ENCODE measurements at places on chromosomes 6 and 20.
A peak's percentile ranks its signal among the peaks of the same experiment; 100 is the strongest.

GRCh38 chr6:170212051-170212756, 78.7 kb downstream of the DLL1 start:
- DNase-seq, result no peak

DNA sequence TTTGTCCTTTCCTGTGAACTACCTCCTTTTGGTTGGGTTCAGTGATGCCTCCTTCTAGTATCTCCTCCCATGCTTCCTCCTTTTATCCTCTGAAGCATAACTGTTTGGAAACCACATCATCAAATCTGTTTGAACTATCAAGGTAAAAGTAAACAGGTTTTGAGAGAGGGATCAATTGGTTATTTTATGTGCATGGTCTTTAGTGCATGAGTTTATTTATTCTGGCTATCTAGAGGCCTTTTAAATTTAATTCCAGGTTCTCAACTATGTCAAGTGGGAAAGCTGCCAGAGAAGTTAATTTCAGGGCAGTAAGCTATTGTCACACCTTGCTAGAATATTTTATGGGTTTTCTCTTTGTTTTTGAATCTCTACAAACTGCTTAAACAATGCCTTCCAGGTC, 54.1 kb downstream of the WASF1 start:
- DNase-seq, result no peak

DNA sequence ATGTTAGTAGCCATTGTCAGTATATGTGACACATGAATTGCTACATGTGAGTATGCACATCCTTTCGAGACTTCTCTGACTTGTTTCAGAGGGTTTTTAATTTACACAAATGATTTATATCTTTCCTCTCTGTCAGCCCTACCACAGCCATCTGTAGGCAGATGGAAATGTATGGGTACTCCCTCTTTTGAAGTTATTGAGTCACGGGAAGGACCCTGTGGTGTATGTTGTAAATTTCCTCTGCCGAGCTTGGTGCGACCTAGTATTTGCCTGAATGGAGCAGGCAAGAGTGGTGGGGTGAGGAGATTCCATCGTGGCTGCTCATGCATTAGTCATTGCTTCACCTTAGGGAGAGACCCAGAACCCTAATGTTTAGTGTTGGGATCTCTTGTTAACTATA, 171.9 kb downstream of the JARID2 start:
- peak; percentile 33 for DNase-seq

- DNase-seq, result no peak
Observed at GRCh38 chr6:169792306-169793015, 41.0 kb downstream of the ERMARD start.

- DNase-seq, result no peak
Observed at GRCh38 chr20:51444922-51445438, 97.5 kb downstream of the NFATC2 start.

DNA sequence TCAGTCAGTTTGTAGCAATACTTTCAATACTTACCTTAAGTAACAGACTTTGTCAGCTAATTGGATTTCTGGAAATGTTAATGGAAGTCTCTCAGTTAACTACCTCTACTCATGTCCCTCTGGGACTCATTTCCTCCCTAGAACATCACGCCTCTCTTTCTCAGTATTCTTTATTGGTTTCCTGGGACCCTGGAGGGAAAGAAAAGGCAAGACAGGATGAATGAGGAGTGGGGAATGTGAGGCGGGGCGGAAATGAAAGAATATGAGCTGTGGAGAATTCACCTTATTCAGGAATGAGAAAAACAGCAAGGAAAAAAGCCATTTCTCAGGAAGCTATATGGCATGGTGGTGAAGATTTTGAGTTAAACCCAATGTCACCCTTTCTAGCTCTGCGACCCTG, 62.7 kb downstream of the ANKS1A start:
- DNase-seq, result no peak

GRCh38 chr6:26426691-26427450, 13.4 kb upstream of the BTN3A3 start:
- no peak for DNase-seq

DNA sequence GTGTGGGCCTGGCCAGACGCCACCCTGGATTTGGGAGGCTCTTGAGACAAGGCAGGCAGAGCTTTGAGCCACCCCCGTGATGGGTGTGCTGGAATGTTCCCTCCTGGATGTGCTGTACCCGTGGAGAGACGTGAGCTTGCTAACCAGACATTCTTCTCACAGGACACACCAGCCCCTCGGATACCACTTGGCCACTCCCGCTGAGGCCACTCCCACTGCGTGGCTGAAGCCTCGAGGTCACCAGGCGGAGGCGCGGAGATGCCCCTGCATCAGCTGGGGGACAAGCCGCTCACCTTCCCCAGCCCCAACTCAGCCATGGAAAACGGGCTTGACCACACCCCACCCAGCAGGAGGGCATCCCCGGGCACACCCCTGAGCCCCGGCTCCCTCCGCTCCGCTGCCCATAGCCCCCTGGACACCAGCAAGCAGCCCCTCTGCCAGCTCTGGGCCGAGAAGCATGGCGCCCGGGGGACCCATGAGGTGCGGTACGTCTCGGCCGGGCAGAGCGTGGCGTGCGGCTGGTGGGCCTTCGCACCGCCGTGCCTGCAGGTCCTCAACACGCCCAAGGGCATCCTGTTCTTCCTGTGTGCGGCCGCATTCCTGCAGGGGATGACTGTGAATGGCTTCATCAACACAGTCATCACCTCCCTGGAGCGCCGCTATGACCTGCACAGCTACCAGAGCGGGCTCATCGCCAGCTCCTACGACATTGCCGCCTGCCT, 14.1 kb downstream of the SLCO4A1 start:
- DNase-seq, result no peak

- no peak for DNase-seq
Observed at GRCh38 chr6:90256698-90257485, 39.8 kb downstream of the BACH2 start.

- peak; percentile 15 for DNase-seq
Observed at GRCh38 chr6:163260111-163260895, 154.2 kb upstream of the QKI start.

- DNase-seq, result no peak
Observed at GRCh38 chr6:164069350-164069990, 655.0 kb downstream of the QKI start.

- no peak for DNase-seq
Observed at GRCh38 chr6:121668259-121668658, 232.8 kb downstream of the GJA1 start.

Data from MV-4-11 (cell line).